CMK (cell line): ENCODE measurements at places on chromosomes 11 and 22.

GRCh38 chr11:94907226-94907625 lies 66.1 kb downstream of the CWC15 start:
- DNase-seq, result no peak

GRCh38 chr11:105906517-105906916 lies 115.5 kb downstream of the MSANTD4 start:
- DNase-seq, result no peak

- no peak for DNase-seq
These were observed 6.1 kb downstream of the MPEG1 start for GRCh38 chr11:59206635-59207034.

GRCh38 chr22:27801616-27802345 lies at the start of gene MN1:
MN1 (minus strand) TSS chr22:27801756; CDS start chr22:27800543, 1,213 bp downstream.
- DNase-seq, result no peak
